HL-60 (cell line): ENCODE measurements at places on chromosomes 6 and 20.

DNA sequence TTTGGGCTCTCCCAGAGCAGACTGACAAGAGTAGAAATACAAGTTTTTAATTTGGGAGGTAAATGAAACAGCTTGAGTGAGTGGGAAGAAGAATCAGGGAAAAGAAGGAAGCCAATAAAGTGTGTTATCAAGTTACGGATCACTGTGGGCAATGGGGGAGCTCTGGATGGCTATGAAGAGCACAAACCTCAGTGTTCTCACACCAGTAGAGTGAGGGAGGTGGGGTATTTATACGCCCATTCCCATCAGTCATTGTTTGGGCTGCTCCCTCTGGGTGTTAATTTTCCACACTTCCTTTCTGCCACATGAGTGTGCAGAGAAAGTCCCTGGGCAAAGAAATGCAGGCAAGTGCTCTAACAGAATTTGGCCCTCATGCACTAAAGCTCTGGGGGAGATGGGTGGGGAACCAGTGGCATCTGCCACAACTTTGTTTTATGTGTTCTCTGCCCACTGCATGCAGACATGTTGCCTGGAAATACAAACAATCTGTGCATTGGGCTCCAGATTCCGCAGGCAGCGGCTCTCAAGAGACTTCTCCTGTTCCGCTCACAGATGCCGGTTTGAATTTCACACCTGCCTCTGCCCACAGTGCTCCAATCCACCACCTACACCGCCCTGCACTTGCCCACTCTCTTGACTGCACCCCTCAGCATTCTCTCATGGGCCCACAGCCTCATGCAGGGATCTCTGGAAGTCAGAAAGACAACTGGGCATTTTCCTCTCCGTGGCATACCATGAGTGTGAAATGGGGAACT lies 211.1 kb upstream of the RNF24 start:
- DNase-seq = no peak

GRCh38 chr6:150866991-150867501 lies 1.5 kb downstream of the MTHFD1L start:
- no peak for DNase-seq

DNA sequence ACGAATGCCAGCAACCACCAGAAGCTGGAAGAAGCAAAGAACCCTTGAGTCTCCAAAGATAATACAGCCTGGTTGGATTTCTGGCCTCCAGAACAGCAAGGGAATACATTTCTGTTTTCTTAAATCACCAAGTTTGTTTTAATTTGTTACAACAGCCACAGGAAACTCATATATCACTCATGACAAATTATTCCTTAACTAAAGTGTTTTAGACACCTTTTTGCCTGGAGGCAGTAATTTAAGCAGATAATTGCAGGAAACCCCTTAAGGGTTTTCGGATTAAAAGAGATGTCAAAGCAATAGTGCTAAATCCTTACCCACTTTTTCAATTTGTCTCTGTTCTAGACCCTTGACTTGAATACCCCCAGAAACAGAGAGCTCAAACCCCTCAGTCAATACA lies 1050.0 kb downstream of the EPHA7 start:
- DNase-seq = no peak

DNA sequence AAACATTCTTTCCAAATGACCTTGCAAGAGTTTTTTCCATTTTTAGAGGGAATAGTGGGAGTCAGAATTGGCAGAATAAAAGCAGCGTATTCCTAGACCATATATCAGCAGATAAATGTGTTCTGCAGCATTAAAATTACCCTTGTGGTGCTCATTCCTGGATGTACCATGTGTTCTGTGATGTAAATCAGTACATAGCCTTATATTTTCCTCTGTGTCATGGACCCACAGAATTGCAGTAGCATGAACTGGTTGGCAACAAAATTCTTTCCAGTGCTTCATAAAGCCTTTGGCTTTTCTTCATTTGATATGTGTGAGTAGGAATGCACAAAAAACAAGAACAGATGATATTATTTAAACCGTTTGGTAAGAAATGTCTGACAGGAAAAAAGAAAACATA lies 32.5 kb downstream of the ANKEF1 start:
- DNase-seq = no peak

- peak; percentile 30 for DNase-seq
Observed at GRCh38 chr6:154039231-154039842, at the start of gene OPRM1. Gene OPRM1 (plus strand): TSS chr6:154039240. CDS start chr6:154039545, 305 bp downstream.

DNA sequence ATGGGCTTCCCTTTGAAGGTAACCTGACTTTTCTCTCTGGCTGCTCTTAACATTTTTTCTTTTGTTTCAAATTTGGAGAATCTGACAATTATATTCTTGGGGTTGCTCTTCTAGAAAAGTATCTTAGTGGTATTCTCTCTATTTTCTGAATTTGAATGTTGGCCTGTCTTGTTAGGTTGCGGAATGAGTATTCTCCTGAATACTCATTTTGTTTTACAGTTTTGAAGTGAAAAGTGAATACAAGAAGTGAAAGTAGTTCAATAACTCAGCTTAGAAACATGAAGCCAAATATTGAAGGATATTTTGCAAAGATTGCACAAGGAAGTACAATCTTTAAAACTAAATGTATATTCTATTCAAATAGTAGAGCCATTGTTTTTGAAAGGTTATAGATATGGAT lies 120.2 kb upstream of the MAP3K4 start:
- no peak for DNase-seq

- no peak for DNase-seq
Observed at GRCh38 chr6:136486357-136486756, 63.9 kb downstream of the MAP7 start.

DNA sequence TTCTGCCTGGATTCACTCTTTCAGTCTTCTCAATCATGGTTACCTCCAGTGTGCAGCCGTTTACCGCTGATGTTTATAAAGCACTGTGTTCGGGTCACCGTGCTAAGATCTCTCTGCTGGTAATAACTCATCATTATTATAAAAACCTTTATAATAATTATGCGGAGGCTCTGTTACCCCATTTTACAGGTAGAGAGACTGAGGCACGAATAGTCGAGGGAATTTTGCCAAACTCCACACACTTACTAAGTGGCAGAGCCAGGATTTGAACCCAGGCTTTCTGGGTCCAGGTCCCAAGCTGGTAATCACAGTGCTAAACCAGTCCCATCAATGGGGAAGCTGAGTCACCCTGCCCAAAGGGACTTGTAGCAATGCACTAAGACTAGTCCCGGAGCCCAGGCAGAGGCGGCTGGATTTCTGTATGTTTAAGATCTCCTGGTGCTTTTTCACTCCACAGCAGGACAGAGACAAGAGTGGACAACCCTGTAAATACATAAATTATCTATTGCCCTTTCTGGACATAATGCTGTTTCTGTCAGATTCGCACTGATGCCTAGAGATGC lies 48.1 kb downstream of the SYNJ2 start:
- no peak for DNase-seq

- peak; percentile 2 for DNase-seq
Observed at GRCh38 chr6:148892247-148892646, 145.4 kb downstream of the UST start.

GRCh38 chr6:112139052-112139451 lies 51.7 kb downstream of the FAM229B start:
- no peak for DNase-seq

DNA sequence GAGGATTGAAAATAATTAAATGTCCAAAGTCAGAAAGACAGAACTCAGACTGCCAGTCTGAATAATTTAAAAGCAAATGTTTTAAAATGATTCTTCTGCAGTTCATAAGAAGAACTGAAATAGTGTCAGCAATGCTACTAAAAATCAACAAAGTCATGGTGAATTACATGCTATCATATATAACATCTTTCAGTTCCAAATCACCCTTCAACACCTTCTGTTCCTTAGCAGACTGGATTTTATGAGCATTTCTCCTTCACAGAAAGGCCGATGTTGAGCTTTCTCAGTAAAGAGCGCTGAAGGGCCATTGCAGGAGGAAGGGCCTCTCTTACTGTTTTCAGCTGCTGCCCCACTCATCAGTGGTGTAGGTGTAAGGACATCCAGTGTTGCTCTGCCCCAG lies 63.3 kb downstream of the AIG1 start:
- no peak for DNase-seq

DNA sequence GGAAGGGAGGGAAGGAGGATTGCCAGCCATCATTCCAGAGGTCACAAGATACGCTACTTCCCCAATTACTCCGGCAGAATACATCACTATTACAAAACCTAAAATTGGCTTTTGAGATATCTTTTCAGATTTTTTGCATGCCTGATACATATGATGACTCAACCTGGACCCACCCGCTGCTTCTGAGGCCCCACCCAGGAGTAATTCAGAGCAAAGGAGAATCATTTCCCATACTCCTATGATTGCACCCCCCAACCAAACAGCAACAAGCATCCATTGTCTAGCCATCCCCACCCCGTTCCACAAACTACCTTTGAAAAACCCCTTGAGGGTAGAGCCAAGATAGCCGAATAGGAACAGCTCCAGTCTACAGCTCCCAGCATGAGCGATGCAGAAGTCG lies 163.5 kb upstream of the GJE1 start:
- DNase-seq = no peak

DNA sequence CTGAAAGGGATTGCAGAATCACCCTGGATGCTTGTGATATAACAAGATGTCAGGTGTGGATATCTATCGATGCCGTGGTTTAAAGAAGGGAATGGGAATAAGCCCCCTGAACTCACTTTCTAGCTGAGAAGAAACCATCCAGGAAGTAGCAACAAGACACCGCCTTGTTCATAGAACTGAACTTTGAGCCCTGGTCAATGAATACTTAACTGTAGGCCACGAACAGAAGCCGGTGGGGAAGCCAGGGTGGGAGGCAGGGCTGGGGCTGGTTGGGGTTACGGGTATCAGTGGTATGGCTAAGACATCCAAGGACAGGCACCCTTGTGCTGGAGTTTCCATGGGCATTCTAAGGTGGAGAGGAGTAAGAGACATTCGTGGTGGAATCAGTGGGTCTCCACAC lies 61.0 kb downstream of the UST start:
- DNase-seq = no peak

GRCh38 chr6:82072121-82072521 lies 175.4 kb downstream of the IBTK start:
- no peak for DNase-seq

- no peak for DNase-seq
Observed at GRCh38 chr6:45504947-45505346, 127.2 kb upstream of the SUPT3H start.

- no peak for DNase-seq
Observed at GRCh38 chr20:63848003-63848911, 13.0 kb upstream of the ABHD16B start.

- DNase-seq = no peak
Observed at GRCh38 chr6:158287047-158287446, 25.2 kb upstream of the TULP4 start.

DNA sequence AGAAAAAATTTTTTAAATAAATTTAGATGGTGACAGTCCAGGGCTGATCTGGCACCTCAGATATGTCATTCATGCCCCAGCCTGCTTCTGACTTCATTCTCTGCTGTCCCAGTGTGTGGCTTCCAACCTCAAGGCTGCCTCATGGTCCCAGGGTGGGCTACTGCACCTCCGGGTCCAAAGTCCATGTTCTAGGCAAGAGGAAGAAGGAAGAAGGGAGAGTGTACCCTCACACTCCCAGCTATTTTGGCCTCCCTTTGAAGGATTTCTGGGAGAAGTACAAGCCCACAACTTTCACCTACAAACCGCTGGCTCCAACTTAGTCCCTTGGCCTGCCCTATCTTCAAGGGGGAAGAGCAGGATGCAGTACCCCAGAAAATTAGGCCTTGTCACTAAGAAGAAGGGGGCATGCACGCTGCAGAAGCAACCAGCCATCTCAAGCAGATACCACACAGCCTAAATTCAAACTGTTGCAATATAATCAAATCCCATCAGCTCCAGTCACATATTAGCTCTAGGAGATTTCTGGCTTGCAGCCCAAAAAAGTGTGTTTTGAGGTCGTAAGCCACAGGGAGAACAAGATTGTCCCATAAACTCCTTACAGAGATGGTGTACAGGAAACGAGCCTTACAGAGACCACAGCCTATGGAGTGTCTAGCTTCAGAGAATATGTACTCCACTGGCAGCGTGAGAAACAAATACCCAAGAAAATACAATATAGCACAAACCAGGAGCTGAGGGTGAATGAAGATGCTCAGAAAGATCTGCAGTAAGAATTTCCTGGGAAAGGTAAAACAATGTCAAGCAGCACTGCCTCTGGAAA lies 906 bp upstream of the BTN3A2 start:
- DNase-seq = no peak

DNA sequence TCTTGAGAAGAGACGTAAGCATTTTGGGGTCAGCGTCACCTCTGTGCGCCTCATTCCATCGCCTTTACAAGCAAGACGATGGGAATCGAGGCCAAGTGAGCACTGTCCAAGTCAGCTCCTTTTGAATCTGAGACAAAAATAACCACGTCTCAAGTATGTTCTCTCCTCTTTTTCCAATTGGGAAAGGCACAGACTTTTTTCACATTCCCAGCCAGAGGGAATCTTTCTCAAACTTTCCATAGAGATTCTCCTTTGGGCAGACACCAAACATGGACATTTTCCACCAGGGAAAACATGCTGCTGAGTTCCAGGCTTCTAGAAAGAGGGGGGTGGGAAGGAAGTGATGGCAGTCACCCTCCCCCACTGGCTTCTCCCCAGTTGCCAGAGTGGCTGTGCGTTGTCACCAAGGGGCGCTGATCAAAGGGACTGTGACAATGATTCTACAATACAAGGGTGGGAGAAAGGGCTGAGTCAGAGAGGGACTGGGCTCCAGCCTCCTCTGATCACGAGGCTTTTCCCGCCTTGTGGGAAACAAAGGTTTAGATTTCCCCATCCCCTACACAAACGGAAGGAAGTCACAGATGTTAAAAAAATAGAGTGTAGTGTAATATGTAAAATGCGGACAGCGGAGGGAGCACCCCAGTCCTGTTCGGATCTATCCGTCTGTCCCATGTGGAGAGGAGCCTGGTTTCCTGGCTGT lies 281.9 kb upstream of the RNF24 start:
- peak; percentile 10 for DNase-seq

- DNase-seq = no peak
Observed at GRCh38 chr6:156852147-156852857, 75.1 kb downstream of the ARID1B start.

DNA sequence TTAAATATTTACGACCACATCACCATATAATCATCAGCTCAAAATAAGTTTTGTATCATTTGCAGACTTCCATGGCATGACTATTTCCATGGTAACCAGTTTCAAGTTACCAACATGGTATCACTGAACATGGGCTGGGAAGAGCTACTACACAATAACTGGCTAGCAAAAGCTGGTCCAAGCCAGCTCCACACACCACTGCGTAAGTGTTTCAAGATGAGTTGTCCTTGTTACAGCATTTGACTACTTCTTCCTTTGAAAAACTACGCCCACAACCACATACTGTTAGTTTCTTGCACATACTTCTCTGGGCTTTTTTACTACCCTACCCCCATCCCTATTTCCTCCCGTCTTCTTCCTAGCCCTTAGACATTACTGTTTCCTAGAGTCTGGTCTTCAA lies 8.5 kb downstream of the CD164 start:
- peak; percentile 50 for DNase-seq

DNA sequence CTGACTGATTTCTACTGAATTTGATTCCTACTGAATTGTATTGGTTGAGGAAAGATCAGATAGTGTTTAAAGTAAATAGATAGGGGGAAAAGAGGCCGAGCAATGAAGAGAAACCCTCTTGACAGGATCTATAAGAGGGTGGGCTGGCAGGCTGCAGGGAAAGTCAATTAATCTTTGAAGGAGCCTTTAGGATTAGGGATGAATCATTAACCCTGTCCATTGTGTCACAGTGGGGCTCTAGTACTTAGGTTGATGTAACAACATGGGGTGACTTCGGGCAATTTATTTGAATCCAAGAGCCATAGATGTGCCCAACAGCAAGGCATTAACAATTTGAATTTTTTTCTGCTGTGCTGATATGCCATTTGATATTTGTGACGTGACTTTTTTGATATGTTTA lies 7.5 kb downstream of the RFX6 start:
- no peak for DNase-seq

- no peak for DNase-seq
Observed at GRCh38 chr20:33442136-33443005, 1.2 kb downstream of the SNTA1 start.
